Activated T-cell treated with anti-CD3 and anti-CD28 coated beads for 4 hours (primary cell): ENCODE measurements at places on chromosomes 2 and 18.

DNA sequence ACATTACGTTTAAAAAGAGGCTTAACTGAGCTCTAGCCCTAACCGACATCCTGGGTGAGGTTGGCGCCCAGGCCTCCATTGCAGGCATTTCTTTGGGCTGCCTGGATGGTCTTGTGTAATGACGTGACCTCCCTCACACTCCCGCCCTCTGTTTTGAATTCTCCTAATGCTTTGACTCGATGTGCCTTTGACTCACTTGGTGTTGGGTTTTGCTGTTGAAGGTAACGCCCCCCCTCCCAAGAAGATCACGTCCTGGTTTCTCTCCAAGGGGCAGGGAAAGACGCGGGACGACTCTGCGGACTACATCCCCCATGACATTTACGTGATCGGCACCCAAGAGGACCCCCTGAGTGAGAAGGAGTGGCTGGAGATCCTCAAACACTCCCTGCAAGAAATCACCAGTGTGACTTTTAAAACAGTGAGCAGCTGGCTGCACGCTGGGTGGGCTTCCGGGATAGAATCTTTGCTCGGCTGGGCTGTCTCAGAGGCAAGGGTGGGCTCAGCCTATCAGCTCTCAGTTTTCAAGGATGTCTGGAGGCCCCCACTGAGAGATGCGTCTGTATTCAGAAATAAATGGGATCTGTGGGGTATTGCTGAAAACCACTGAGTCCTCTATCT, 87.9 kb upstream of the ATG16L1 start:
- no peak for DNase-seq

DNA sequence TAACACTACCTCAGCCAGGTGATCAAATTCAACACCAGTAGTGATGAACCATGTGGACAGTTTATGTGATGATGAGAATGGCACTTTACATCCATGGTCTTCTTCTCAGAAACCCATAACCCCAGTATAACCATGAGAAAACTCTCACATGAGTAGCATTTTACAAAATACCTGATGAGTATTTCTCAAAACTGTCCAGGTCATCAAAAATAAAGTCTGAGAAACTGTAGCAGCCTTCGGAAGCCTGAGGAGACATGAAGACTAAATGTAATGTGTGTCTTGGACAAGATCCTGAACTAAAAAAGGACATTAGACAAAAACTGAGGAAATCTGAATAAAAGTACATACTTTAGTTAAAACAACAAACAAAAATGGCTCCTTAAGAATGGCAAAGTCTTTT, 108.9 kb downstream of the CTNNA2 start:
- DNase-seq, result no peak

DNA sequence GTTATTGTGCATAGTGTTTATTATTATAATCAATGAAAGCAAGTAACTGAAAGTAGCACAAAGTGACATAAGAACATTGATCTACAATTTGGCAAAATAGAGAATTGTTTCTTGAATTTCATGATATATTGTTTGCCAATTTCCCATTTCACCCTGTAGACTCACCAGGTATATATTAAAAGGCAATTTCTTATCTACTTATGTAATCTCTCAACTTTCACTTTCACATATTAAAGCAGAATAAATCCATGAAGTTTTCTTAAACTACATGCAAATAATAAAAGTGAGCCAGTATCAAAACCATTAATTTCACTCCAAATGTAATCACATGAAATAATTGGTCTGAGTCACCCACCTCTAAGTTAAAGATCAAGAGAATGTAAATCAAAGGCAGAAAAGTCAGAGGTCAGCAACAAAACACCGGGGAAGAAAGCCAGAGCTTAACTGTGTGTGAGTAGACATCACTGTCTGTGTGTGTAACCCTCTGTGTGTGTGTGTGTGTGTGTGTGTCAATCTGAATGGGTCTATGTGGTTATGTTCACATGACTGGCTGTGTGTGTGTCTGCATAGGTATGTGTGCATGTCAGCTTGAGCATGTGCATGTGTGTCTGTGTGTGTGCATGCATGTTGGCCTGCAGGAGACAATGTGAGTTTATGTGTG, 44.1 kb downstream of the ZNF385B start:
- no peak for DNase-seq

DNA sequence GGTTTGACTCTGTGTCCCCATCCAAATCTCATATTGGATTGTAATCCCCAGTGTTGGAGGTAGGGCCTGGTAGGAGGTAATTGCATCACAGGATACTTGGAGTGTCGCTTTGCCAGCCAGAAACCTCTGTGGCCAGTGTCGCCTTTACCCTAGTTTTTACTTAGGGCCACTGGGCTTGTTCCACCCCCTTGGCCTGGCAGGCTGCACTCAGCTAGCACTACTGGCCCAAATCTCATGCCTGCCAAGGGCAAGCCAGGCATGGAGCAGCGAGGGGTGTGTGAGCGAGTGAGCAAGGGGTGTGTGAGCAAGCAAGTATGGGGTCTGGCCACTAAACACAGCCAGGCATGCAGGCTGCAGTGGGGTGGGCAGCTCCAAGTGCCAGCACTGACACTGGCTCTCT, 178.7 kb upstream of the MGAT5 start:
- no peak for DNase-seq

- DNase-seq, result no peak
Observed at GRCh38 chr18:6465281-6465680, 50.6 kb upstream of the L3MBTL4 start.

GRCh38 chr18:13278062-13278630, 59.6 kb downstream of the LDLRAD4 start:
- DNase-seq, result no peak

GRCh38 chr2:196530910-196531309, 108.6 kb upstream of the CCDC150 start:
- no peak for DNase-seq

GRCh38 chr2:127392828-127393578, 5.2 kb upstream of the MAP3K2 start:
- no peak for DNase-seq

- DNase-seq, result no peak
Observed at GRCh38 chr2:237472187-237472712, 14.8 kb upstream of the MLPH start.

GRCh38 chr2:67448648-67449047, 51.5 kb downstream of the ETAA1 start:
- no peak for DNase-seq

DNA sequence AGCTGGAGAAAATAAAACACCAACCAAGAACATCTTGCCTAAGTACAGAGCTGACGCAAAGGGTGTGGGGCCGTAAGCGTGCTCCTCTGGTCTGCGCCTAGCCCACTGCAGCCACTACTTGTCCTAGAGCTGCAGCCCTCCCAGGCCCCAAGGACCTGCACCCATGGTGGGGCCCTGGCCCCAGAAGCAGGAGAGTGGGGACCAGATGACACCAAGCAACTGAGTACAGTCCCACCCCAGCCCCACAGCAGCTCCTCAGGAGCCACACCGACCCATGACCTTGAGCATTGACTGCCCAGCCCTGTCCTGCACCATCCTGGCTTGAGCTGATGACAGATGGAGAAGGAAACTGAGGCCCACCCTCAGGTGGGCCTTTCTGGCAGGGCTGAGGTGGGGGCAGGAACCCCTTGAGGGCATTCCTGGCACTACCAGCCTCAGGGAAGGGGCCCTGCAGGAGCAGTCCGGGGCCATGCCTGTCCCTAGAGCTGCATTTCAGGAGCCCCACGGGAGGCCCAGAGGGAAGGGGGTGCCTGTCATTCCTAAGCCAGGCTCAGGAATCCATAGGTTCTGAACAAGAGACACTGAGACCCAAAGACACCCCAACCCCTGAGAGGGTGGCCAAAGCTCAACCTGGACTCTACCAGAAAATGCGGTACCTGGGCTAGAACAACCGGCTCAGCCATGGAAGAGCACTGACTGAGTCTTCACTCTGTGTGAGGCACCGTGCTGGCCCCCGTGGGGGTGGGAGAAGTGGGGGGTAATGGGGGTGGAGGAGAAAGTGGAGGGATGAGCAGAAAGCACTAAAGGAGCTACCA, 4.9 kb downstream of the KIF1A start:
- no peak for DNase-seq

- no peak for DNase-seq
Observed at GRCh38 chr2:8022908-8023640, 658.8 kb upstream of the ID2 start.

DNA sequence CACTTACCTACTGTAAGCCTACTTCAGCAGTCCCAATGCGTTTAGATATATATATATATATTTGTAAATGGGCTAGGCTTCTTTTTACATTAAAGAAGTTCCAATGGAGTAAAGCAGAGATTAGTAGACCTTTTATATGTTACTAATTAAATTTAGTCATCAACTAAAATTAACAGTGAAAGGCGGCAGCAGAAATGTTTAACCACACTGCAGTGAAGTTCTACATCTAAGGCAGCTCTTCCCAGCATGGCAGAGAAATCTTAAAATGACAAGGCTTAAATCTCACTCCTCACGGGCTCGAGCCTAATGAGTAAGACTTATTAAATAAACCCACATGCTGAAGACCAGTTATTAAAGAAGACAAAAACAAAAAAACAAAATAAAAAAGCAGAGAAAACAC, 19.1 kb upstream of the KANSL1L start:
- no peak for DNase-seq

DNA sequence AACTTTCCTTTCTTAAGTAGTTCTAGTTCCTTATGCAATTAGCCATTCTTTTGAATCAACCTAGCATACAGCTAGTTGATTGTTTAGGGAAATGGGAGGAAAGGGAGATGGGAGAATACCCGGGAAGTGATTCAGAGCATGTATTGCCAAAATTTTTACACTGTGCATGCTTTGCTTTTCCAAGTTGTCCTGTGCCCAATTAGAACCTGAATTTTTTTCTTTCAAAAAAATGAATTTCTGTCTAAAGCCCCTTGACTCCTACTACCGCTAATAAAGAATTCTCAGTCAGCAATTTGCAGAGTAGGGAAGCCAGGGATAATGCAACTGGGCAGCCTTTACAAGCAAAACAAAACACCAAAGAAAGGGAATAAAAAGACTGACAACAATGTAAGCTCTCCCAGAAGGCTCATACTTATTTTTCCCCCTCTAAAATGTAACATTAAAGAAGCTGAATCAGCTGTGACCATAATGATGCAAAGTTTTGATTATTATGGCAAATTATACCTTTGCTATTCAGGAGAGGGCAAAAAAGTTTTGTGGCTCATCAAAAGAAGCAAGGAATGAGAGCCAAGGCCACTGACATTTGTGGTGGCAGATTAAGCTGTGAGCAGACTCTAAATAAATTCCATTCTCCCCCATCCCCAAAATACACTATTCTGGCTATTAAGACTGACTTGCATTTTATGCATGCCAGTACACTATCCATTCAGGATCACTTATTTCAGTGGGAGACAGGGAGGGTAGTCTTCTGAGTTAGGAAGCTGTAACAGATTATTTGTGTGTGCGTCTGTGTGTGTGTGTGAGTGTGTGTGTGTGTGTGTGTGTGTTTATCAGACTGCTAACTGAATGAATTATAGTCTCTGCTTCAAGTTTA, 174.3 kb downstream of the ERBB4 start:
- no peak for DNase-seq

DNA sequence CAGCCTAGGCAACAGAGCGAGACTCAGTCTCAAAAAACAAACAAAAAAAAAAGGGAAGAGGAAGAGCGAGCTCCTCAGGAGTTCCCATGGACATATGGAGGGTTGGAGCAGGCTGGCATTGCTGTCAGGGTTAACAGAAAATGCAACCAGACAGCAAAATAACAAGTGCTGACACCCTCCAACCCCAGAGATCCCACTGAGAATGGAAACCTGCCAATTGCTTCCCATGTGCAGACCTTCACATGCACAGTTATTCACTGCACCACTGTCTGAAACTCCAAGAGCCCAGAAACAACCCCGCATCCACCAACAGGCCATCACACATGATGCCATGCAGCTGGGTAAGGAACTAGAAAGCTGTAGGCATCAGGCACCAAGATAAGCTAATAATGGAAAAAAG, 43.5 kb downstream of the TFCP2L1 start:
- no peak for DNase-seq

- no peak for DNase-seq
Observed at GRCh38 chr18:37668971-37669747, 103.6 kb upstream of the CELF4 start.

DNA sequence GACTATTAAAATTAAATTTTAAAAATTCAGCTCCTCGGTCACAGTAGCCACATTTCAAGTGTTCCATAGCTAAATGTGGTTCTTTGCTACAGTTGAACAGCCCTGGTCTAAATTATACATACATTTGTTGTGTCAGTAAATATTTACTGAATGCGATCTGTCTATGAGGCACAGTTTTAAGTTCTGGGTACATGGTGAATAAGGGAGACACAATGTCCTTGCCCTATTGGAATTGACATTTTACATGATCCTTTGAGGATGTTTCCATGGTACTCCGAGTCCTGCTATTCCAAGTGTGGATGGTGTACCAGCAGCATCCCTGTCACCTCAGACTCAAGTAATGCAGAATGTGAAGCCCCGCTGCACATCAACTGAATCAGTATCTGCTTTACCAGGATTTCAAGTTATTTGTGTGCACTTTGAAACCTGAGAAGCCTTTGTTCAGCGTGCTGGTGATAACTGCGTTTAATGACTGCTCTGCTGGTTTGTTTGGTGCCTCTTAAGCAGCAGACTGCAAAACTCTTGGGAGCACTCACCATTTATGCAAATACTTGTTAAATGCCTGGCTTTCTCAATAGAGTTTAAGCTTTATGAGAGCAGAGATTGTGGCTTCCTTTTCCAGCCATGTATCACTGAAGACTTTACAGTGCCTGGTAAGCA, 1.5 kb downstream of the GALNT1 start:
- no peak for DNase-seq

DNA sequence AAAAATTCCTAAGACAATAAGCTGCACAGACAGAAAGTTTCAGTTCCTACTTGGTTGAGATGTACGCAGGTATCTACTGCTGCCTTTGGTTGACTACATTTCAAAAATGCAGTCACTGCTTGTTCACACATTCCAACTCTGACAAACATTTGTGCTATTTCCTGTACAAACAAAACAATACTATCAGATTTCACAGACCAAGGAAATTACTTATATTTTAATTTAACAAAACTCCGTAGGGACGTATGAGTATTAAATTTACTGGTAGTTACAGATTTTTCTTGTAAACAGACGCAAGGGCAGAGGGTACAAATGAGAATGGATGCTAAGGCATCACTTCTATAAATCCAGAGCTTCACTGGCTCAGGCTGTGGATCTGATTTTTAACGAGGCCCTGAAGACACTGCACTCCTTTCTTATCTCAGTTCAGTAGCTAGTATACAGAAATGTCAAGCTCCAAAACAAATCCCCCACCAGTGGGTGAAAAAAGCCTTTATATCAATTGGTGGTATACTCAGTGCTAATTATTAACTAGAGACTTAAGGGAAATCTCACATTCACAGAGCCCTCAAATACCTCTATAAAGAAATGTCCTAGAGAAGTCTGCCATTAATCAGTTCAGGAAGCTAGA, 31.7 kb upstream of the TTC32 start:
- DNase-seq, result no peak

GRCh38 chr18:80176334-80177073, 67.4 kb downstream of the ADNP2 start:
- no peak for DNase-seq
